ENCODE measurements at places on chromosomes 3 and 15. TPM values are rescaled to one million over a fixed set of nuclear protein-coding genes. Genes with fewer than 3 reads are reported as not detected.

- no peak for DNase-seq
Measured at GRCh38 chr3:166580561-166580960, 743.3 kb upstream of the BCHE start.

DNA sequence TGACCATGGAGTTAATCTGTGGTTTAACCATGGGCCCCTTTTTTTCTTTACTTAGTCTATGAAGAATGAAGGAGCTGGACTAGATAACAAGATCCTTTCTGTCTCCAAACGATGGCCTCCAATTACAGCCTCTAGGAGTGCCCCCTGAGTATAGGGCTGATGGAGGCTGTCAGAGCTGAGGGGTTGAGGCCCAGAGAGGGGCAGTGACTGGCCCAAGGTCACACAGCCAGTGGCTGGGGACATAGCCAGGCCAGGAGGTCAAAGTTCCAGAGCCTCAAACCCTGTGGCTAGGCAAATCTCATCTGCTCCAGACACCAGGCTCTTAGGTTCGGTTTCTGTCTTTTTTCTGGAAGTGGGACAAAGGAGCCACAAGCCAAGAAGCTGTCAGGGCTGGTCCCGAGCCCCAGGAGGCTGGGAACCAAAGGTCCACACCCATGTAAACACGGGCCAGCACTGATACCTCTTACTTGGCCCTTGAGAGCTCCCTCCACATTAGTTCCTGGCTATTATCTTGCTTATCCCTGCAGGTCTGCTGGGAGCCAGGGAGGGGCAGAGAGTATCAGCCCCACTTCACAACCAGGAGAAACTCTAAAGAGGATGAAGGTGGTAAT, 10.3 kb downstream of the RHOV start:
- no peak for DNase-seq

The LDHAL6B gene
- not detected for total RNA-seq

- DNase-seq: no peak
Measured at GRCh38 chr15:31504462-31504839, 177.8 kb downstream of the KLF13 start.

- DNase-seq: no peak
Measured at GRCh38 chr15:60373745-60374144, 24.0 kb downstream of the ANXA2 start.

DNA sequence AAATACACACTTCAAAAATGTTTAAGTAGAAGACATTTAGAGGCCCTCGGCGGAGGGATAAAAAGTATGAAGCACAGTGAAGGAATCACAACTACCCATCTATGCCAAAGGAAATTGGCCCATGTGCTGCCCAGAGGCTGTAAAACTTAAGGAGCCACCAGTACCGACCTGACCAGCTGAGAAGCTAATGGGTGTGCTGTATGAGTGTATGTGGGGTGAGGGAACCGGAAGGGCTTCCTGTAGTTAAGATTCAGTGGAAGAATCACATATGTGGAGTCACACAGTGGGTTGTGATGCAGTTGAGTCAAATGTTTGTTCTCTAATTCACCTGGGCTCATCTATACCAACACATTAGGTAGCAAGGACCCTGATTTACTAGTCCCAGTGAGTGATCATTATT, 516.0 kb upstream of the IL12A start:
- DNase-seq: no peak

The PEX11A gene
- total RNA-seq: 7.8 TPM
